CD4-positive, alpha-beta T cell treated with Interleukin-15 for 1 hour (primary cell): ENCODE measurements at places on chromosomes 16 and 17.

- DNase-seq = peak; percentile 61
Observed at GRCh38 chr17:77451245-77451893, 310.6 kb downstream of the SEC14L1 start.

DNA sequence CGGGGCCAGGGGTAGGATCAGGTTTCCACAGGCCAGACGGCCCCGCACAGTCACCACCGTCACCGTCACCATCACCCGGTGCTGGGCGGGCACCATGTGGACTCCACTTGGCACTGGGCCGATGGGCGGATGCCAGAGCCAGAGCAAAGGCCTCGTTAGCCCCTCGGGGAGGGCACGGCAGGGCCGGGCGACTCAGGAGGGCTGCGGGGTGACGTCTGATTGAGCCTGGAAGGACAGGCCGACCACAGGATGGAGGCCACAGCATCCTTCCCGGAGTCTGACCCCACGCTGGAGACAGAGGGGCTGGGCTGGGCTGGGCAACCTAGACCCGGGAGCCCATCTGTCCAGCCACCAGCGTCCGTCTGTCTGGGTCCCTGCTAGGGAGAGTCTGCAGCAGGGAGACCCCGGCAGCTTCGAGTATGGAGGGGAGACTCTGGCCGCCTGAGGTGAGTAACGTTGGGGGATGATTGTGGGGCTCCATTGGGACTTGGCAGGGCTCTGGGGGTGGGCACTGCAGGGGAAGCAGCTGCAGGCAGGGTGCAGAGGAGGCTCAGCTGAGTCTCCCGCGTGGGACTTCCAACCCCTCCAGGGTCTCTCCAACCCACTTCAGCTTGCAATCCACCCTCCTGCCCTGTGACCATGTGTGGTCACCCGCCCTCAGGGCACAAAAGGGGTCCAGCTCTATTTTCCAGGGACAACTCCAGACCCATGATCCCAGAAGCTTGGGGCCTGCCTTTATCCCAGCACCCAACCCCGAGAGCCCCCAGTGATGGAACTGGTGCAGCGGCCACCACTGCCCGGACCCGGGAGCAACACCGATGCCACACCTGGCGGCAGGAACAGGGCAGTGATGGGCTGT lies 22.6 kb downstream of the SLC25A10 start:
- no peak for DNase-seq

- no peak for DNase-seq
Observed at GRCh38 chr16:47323241-47323640, 137.6 kb downstream of the ITFG1 start.

DNA sequence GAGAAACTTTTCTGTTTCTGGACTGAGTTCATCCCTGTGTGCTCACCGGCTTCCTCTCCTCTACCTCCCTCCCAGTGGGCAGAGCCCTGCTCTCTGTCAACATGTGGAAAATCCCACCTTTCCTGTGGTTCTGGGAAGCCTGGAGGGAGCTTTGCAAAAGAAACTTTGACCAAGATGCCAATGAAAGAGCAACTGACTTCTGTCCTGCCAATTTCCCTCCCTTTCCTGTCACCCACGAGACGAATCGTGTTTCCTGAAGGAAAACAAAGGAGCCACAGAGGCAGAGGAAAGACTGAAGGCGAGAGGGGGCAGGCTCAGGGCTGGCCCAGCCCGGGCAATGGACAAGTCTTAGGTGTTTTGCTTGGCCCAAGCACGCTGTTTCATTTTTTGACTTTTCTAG lies 82.8 kb downstream of the PLCG2 start:
- DNase-seq = no peak

GRCh38 chr17:19302791-19303331 lies 59.7 kb downstream of the B9D1 start:
- peak; percentile 24 for DNase-seq
